ENCODE measurements at places on chromosomes 7 and 10.

GRCh38 chr10:131200856-131201470 is 110.6 kb downstream of the TCERG1L start:
- no peak for DNase-seq

- no peak for DNase-seq
Measured at GRCh38 chr10:93775356-93775755, 17.6 kb downstream of the LGI1 start.

DNA sequence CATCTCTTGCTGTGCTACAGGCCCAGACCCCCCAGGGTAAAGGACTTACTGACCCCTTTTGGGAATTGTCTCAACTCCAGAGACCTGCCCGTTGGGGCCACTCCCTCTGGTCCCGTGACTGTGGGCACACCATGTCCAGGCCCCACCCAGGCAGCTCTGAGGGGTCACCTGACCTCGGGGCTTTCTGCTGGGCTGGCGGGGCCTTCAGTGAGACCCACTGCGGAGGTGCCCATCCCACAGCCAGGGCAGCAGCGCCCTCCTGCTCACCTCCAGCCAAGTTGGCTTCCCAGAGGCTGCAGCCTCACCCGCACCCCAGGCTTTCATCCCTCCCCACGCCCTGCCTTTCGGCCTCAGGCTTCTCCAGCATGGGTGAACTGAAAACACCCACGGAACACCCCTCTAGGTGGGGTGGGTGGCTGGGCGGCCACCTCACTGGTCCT is 147.2 kb downstream of the DNAJB6 start:
- DNase-seq, result no peak

DNA sequence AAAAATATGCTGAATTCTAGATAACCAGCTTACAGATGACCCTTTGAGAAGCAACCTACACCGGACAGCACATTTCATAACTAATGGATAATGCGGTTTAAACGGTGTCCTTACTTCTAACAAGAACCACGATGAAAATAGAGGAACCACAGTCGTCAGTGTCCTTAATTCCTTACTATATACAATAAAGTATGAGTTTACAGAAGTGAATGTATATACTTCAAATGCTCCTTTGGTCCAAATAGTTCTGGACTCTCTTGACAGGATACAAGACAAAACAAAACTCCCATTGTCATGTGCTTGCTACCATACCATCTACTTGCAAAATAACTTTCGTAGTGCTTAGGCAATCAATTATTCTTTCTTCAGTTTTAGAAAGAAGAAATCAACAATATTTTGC is 2.4 kb downstream of the NAMPT start:
- no peak for DNase-seq
